ENCODE measurements at places on chromosomes 13 and 19. TPM values are rescaled to one million over a fixed set of nuclear protein-coding genes. Genes with fewer than 3 reads are reported as not detected.

OR10H1 gene
- total RNA-seq, result not detected

CUL4A gene
- 142 TPM for total RNA-seq

ABHD17A gene
- total RNA-seq, result 72.6 TPM

CBARP gene
- total RNA-seq, result 0.93 TPM

NAA16 gene
- 16.9 TPM for total RNA-seq

CEACAM21 gene
- not detected for total RNA-seq

CRX gene
- not detected for total RNA-seq

GRCh38 chr19:18273561-18274218, 562 bp downstream of the IQCN start:
- DNase-seq, result no peak

DNA sequence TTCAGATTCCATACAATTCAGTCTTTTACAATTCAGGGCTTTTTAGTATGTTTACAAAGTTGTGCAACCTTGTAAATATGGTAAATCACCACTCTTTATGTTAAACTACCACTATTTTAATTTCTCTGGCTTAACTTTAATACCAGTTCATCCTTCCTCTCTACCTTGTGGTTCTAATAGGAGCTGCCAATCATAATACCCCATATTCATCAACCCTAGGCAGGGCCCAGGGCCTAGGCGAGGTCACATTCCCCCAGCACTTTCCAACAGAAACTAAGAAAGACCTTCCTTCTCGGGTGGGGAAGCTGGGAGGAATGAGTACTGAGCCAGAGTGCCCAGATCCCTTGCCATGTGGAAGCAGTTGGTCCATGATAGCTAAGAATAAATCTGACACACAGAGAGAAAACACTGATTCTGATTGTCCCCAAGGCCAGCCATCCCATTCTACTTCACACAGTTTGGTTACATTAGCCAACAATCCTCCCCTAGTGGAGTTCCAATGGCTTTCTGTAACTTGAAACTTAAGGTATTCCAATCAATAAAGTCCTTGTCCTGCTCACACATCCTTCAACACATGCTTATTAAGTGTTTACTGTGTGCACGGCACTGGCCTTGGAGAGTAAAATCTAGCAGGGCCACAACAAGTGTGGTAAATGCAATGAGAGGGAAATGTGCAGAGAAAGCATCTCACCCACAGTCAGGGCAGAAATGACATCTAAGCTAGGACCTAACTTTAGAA, 76.8 kb downstream of the NUFIP1 start:
- no peak for DNase-seq

- no peak for DNase-seq
These were observed at the start of gene OLFM4 for GRCh38 chr13:53028637-53029203. TSS of gene OLFM4 (plus strand) at chr13:53028813. CDS start at chr13:53028837, 24 bp downstream.

GRCh38 chr13:38180126-38180525, 169.5 kb upstream of the UFM1 start:
- DNase-seq, result peak; percentile 25

- peak; percentile 20 for DNase-seq
These were observed 320.1 kb downstream of the MTUS2 start for GRCh38 chr13:29140277-29140676.

DNA sequence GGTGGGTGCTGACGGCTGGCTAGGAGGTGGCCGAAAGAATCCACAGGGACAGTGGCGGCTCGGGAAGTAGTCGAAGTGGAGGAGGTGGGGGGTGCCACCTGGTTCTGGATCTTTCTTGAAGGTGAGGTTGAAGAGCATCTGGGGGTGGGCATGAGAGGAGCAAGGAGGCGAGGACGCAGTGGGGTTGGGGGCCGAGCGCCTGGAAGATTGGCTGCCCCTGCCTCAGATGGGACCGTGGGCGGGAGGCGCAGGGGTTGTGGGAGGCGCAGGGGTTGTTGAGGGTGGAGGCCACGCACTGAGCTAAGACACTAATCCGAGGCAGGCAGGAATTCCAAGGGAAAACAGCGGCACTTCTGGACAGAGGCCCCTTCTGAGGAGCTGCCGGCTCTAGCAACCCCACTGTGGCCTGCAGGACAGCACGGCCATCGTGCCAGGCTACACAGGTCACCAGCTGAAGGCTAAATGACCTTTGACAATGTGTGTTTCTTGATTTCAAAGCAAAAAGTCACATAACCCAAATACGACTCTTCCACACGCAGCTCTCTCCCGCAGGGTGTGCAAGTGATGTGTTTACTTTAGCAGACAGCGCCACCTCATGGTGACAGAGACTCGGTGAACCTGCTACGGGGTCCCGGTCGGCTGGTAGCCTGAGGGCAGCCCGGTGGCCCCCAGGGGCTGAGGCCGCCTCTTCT, 44.1 kb upstream of the RANBP3 start:
- DNase-seq, result peak; percentile 33

GRCh38 chr19:1324249-1324805, 38.7 kb downstream of the EFNA2 start:
- DNase-seq, result no peak

- no peak for DNase-seq
These were observed 238.7 kb downstream of the EFNB2 start for GRCh38 chr13:106296723-106297122.

Measured in A172 (cell line).